ENCODE measurements at places on chromosomes 7 and 10.

GRCh38 chr7:41571573-41571972, 131.3 kb downstream of the INHBA start:
- DNase-seq: no peak

DNA sequence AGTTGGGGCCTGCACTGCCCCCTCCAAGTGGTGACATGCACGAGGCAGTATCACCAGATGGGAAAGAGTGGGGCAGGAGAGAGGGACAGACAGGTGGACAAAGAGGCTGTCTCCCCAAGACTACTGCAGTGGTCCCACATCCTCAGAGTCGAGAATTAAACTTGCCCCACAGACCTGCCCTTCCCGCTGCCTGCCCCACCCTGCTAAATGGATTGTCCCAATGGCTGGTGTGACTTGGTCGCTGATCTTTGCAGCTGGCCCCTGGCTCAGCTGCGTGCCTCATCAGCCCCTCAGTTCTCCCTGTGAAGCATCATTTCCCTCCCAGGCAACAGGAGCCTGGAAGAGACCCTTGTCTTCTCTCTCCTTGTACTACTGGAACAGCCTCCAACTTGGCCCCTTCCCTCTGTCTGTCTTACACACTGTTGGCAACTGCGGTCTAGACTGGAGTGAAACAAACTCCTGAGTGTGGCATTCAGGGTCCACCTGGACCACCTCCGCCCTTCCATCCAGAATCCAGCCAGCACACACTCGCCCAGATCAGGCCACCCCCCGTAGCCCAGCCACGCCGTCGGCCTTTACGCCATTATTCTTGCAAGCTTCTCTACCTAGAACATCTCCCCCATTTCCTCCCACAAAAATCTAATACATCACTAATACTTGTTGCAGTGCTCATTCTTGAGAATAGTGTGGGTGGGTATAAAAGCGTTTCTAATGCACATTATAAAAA, 275.1 kb downstream of the CELF2 start:
- DNase-seq: no peak

DNA sequence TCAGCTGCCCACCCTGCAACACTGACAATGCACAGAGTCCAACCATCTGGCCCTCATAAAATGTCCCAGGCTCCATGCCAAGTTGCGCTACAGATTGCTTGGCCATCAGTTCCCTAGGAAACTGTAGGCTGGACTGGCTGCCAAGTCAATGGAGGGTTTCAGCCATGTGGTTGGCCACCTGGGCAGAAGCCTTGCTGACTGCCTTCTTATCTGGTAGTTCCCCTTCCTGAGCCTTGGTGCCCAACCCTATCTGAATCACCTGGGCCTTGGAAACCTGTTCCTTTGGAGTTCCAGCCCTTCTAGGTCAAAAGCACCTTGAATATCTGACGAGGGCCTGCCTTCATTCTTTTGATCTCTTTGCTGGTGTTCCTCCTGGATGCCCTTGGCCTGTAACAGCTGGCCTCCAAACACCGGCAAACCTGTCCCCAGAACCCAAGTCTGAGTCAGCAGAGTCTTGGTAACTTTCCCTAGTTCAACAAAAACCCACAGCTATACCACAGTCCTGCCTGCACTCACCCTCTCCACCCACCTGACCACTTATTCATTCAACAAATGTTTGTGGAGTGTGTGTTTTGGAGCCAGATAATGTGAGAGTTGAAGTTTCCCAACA, 37.4 kb upstream of the KDM7A start:
- DNase-seq: no peak

DNA sequence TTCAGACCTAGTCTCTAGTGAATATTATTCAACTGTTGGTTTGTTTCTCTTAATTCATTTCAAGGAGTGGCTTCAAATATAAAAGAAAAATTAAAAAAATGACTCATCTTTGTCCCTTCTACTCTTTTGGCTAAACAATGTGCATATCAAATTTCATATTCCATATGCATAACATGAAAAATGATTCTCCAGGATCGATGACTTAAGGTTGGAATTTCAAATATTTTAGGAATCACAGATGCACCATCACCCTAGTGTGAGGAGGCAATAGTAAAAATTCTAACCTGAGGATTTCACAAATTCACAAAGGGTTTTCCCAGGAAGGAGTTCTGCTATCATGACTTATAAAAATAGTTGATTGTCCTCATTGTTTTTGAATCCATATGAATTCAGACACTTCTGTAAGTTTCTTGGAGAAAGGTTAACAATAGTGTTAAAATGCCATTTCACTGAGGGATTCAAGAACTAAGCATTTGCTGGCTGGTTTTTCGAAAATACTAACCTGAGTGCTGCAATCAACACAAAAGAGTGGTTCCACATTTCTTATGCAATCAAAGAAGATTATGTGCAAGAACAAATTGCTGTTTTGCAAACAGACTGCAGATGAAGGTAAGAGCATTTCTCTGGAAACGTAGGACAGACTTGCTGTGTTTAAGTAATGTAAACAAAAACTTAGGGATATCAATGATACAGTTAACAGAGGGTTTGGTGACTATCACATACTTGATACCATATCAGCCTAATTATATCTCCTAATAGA, 547.5 kb upstream of the LRRTM3 start:
- DNase-seq: no peak

DNA sequence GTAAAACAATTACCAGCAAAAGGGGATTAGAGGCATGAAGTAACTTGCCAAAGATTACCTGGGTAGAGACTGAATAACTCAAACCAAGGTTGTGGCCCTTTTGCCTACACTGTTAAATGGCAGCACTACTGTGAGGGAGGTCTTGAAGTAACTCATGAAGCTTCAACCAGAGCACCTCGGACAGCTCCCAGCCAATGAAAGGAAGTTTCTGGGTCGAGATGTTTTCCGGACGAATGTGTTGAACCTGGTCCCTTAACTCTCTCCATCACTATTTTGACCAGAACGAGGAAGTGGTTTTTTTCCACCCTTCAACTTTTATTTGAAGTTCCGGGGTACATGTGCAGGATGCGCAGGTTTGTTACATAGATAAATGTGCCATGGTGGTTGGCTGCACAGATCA, 133.6 kb upstream of the PRKCQ start:
- DNase-seq: no peak

- no peak for DNase-seq
Measured at GRCh38 chr10:778626-779330, 89.3 kb upstream of the DIP2C start.

DNA sequence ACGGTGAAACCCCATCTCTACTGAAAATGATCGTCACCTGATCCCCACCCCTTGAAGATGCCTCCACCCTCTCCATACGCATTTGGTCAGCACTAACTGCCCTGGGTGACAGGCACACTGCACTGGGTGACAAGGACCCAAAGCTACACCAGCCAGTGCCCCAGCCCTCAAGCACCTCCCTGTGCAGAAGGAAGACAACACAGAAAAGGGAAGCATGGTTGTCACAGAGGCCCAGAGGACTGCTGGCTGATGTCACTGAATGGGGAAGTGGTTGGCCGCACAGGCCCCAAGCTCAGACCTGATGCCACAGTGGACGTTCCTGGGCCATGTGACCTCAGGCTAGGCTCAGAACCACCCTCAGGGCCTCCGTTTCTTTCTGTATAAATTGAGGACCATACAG, 4.2 kb upstream of the PILRA start:
- no peak for DNase-seq

DNA sequence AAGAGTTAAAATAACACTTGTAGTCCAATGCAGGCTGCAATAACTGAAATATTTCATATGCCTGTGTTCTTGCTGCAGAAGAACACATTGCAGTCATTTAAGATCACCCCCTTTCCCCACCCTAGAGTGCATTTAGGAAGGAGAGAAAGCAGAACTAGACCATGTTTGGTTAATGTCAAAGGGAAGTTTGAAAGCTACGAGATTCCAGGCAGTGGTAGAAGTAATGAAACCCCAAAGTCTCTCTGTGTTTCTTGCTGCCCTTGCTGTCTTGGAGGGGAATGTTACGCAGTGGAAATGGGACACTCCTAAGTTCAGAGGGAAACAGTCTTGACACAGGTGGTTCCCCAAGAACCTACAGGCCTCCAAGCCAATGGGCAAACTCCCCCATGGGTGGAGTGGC, 242.9 kb downstream of the PTEN start:
- DNase-seq: no peak

DNA sequence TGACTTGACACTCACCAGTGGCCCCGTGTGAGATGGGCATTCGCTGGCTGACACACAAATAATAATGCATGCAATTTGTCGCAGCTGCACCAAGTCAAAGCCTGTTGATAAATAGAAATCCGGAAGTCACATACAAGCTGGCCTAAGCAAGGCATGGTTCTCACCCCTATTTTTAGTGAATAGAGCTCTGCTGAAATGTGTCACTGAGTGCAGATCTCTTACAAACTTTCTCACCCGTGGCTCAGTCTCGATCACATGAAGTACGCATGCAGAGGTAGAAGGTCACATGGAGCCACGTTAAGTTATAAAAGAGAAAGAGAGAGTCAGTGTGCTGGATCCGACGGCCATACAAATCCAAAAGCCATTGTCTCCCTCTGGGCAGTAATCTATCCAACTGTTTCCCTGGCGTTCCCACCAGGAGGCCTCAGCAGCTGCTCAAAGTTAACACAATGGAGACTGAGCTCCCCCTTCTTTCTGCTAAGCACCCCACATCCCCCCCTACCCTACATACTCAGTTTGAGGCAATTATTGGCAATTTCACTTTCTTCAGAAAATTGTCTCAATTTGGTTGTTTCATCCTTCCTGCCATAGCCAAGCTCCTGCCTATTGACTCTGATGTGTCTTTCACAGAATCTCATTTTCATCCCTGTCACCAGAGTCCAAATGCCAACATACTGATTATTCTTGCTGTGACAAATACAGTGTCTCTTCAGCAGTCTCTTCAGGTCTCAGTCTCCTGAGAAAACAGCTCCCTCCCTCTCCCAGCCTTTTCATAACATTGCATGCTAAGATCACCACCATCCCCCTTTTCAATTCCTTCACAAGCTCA, 473.3 kb upstream of the NRP1 start:
- no peak for DNase-seq

DNA sequence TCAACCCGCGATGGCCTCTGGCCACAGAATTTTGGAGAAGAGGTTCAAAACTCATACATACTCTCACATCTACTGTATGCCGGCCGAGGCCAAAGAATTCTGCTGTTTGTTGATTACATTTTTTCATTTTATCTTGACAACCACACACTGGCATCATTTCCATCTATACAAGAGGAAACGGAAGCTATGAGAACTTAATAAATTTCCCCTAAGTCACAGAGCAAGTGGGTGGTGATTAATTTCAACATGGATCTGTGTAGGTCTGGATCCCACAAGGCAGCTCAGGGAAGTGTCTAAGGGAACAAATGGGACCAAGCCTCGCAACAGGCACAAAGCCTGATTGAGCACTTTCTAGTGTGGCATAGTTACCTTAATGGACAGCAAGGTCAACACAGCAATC, 18.0 kb downstream of the ELMO1 start:
- no peak for DNase-seq

GRCh38 chr7:77888998-77889397, 90.4 kb downstream of the PHTF2 start:
- DNase-seq: no peak

All from activated CD4-positive, alpha-beta T cell treated with anti-CD3 and anti-CD28 coated beads, Interleukin-2, amount 50 U/mL, for 24 hours (primary cell).